ENCODE measurements at places on chromosomes 6 and 20.

DNA sequence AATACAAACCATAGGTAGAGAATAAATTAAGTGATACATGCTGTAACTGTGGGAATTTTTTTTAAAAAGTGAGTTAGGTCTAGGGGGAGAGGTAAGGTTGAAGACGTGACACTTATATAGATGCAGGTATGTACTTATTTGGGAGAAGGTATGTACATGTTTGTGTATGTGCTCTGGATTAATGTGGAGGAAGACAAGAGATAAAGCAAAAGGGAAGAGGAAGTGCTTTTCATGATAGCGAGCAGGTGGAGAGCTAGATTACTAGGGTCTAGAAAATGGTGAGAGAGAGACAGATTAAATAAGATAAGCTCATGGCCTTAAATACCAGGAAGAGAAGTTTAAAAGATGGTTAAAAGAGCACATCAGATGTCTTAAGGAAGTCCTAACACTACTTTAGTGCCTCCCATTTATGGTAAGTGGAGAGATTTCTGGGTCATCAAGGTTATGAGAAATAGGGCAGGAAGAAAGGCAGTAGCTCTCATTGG is 92.5 kb downstream of the MAN1A1 start:
- DNase-seq = no peak

GRCh38 chr20:42530855-42531448 is 658.8 kb downstream of the PTPRT start:
- DNase-seq = no peak

- DNase-seq = no peak
These were observed 87.0 kb downstream of the TXNDC5 start for GRCh38 chr6:7823552-7823951.

DNA sequence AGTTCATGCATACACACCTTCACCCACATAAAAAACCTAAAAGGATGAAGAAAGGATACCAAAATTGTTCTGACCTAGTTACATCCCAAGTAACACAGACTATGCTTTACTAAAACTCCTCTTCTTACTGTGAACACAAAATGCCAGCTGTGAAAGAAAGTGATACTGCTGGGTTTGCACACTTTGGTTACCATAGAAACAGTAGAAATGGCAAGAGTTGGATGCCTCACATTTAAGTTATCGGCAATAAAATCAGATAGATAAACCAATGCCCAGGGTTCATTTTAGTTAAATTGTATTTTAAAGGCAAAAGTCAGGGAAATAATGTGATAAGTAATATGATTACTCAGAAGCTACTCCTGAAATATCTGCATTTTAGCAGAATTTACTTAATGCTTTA is 161.9 kb downstream of the CDK19 start:
- no peak for DNase-seq

DNA sequence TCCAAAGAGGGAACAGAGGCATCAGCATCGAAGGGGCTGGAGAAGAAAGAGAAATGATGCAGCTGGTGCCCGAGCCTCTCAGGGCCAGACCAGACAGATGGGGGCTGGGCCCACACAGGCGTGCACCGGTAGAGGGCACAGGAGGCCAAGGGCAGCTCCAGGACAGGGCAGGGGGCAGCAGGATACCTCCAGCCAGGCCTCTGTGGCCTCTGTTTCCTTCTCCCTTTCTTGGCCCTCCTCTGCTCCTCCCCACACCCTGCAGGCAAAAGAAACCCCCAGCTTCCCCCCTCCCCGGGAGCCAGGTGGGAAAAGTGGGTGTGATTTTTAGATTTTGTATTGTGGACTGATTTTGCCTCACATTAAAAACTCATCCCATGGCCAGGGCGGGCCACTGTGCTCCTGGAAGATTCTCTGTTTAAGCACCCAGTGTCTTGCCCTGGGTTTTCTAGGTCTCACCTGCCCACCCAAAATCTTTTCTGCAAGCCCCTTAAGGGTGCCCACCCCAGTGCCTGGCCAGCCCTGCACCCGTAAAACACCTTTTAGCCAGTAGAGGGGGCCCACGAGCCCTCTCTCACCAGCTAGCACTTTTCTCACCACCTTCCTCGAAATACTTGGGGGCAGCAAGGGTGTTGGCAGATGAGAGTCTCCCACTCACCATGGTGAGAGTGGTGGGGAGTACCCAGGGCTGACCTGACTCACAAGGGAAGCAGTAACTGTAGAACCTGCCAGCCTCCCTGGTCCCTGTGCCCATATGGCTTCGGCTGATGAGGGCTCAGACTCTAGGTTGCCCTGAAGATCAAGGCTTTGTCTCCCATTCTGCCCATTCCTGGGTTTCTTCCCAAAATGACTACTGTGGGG is 35.7 kb upstream of the ID1 start:
- DNase-seq = no peak

DNA sequence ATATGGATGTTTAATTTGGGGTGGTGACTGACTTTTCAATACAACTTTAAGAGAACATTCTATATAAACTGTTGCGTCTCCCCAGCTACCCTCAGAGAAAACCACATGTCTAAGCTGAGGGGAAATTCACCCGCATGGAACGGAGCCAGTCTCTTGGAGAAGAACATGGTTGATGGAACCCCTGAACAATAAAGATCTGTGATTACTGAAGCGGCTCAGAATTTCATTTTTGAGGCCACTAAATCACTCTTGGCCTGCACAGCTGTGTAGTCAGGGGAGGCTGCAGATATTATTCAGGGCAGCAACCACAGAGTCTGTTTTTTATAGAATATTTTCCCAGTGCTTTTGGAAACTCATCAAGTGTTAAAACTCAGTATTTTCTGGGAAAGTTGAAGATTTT is 73.8 kb downstream of the EYA4 start:
- no peak for DNase-seq

DNA sequence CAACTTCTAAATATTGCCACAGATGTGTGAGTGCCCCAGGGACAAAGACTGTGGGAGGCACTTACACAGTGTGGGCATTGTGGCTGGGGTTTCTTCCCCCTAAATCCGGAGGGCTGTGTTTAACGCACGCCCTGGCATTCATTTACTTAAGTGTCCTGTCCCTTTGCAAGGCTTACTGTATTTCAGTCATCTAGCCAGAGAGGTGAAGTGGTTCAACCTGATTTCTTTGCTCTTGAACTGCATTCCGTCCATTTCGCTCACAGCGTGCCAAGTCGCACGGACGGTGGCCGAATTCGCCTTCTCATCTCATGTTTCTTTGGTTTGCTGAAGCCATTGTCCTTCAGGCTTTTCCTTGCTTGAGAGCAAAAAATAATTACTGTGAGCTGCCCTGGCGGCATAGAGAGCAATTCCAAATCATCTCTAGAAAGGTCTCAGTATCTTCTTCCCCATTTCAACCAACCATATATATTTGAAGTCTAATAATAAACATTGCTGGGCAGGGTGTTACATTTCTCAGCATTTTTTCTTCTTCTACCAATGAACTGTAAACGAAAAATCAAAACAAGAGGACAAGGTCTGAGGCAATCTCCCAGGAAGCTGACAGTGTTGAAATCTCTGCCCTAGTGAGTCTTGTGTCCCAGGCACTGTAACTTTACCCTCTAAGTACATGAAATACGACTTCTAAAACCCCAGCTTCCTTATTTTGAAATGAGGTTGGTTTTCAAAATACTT is 16.9 kb downstream of the SYTL3 start:
- DNase-seq = no peak

- no peak for DNase-seq
These were observed 98.2 kb downstream of the THBS2 start for GRCh38 chr6:169155481-169155880.

GRCh38 chr6:157768304-157768703 is 54.7 kb upstream of the SNX9 start:
- DNase-seq = no peak

DNA sequence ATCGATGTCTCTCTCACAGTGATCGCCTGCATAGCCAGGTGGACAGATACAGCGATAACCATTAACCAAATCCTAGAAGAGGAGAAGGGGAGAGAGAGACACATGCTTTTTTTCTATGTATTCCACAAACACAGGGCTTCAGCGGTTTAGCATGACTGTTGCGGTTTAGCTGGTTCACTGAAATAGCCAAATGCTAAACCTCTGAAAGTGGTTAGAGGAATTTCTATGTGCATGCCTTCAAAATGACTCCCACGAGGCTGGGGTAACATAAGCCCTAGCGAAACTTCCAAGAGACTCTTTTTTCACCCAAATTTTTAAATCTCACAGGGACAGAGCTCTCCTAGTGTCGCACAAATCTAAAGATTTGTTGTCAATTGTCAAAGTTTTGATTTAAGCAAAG is 25.1 kb downstream of the JAG1 start:
- DNase-seq = no peak
